ENCODE measurements at places on chromosomes 3 and 15.

DNA sequence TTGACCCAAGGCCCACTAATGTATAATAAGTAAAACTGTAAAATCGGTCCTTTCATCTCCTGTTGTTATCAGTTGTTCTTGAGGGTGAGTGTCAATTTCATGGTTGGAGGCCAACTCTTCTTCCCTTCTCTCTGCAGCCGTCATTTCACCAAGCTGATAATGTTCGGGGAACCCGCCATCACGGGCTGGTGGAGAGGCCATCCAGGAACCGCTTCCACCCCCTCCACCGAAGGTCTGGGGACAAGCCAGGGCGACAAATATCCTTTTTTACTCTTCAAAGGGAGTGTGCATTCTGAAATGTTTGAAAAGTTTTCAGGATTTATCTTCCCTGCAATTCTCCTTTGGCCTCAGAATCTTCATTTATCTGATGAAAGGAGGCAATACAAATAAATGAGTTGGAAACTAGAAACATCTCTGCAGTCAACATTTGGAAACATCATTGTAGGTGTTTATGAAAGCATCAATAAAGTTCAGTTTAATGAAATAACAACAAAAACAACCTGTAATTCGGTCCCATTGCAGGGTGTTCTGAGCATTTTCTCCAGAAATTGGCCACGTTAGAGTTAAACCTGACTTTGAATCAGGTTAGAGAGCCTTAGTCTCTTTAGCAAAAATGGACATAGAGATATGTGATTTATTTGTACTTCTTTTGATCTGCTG is 63.9 kb downstream of the CRTC3 start:
- peak; percentile 63 for DNase-seq

DNA sequence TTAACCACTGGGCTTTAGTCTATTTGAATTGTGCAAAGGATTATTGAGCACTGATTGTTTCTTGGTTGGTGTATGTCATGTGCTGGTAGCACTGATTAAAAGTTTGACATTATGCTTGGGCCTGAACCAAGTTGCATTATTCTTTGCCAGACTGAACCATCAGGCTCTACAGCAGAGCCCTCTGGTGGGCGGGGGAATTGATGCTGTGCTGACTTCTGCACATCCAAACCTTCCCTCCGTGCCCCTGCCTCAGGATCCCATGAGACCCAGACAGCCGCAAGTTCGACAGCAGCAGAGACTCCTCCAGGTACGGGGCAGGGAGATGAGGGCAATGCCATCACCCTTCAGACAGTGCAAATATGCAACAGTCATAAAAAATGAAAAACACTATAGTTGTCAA is 28.4 kb upstream of the P2RY12 start:
- no peak for DNase-seq

GRCh38 chr3:132464066-132464465 is 46.8 kb downstream of the DNAJC13 start:
- no peak for DNase-seq

DNA sequence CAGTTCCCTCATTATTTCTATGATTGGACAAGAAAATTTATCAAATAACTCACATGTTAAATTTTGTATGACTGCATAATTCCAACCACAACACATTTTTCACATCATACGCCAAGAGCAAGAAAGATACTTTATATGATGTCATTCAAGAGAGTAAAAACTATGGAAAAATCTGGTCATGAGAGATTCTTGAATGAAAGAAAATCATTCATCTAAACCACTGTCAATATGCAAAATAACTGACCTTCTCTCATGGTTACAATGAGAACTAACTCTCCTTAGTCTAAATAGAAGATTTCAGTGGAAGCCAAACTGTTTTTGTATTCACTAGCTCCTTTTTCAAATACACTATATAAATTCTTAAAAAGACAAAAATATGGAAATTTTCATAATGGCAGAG is 124.6 kb downstream of the CBLB start:
- DNase-seq, result no peak

GRCh38 chr15:36497901-36498300 is 81.5 kb upstream of the CDIN1 start:
- no peak for DNase-seq

DNA sequence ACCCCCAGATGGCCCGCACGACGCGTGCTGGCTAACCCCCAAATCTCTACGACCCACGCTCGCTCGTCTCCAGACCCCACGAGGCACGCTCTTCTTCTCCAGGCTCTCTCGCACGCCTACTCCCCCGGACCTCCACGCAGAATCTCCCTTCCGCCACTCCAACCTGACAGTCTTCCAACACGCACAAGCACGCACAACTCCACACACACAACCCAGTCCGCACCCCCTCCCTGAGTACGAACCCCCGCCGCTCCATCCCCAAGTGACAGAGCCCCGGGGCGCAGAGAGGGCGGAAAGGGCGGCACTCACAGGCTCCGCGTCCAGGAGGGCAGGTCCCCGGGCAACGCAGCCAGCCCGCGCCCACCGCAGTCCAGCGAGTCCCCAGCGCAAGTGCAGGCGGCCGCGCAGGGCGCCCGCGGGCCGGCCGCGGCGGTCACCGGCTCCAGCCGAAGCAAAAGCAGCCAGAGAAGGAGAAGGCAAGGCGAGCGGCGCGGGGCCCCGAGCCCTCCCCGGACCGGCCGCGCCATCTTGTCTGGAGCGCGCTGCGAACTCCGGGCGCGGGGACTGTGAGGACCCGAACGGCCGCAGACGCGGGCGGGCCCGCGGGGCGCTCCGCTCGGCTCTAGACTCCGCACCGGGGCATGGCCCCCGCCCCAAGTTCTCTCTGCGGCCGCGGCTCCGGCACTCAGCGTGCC is 794 bp downstream of the LRIG1 start:
- DNase-seq, result peak; percentile 74

DNA sequence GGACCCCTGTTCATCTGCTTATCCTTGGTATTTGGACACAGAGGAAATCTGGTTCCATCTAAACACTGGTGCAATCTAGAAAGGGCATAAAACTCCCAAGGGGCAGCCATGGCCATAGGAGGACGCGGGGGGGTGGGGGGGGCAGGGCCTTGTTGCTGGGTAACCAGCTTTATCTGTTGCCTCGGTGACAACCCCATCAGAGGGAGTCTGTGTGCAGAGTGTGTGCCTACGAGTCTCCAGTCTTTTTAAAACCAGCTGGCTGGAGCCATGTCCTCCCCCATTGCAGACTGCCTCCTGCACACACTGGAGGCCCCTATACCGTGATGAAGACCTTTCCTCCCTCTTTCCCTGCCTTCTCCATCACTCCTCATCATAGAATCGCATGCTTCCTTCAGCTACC is 26.4 kb upstream of the CORO2B start:
- DNase-seq, result no peak

DNA sequence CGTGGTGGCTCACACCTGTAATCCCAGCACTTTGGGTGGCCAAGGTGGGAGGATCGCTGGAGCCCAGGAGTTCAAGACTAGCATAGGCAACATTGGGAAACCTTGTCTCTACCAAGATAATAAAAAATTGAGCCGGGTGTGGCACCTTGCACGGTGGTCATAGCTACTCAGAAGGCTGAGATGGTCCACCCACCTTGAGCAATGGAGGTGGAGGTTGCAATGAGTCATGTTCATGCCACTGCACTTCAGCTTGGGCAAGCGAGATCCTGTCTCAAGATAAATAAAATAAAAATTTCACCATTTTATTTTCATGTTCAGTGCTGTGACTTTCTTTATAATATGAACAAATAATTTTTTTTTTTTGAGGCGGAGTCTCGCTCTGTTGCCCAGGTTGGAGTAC is 12.5 kb downstream of the MAPK6 start:
- DNase-seq, result no peak

- DNase-seq, result no peak
Observed at GRCh38 chr3:155549087-155549486, 195.8 kb downstream of the PLCH1 start.

DNA sequence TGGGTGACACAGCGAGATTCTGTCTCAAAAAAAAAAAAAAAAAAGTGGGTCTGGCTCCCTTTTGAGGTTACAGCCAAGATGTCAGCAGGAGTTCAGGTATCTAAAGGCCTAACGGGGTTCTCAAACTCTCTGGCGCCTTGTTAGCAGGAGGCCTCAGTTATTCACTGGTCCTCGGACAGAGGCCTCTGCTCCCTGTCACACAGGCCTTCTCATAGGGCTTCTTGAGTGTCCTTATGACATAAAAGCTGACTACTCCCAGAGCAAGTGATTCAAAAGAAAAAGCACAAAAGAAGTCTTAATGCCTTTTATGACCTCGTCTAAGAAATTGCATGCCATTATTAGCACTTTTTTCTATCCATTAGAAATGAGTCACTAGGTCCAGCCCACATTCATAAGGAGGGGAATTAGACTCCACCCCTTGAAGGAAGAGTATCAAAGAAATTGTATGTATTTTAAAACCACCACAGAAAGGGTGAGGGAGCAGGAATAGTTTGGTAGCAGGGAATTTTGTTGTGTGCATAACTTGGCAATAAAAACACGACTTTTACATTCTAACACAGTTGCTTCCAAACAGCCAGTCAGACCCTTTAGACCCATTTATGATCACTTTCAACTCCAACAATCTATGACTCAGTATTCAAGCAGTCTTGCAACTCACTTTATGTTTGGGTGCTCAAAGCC is 90.3 kb downstream of the MEX3B start:
- no peak for DNase-seq

GRCh38 chr3:107578091-107578490 is 55.3 kb downstream of the BBX start:
- DNase-seq, result no peak

DNA sequence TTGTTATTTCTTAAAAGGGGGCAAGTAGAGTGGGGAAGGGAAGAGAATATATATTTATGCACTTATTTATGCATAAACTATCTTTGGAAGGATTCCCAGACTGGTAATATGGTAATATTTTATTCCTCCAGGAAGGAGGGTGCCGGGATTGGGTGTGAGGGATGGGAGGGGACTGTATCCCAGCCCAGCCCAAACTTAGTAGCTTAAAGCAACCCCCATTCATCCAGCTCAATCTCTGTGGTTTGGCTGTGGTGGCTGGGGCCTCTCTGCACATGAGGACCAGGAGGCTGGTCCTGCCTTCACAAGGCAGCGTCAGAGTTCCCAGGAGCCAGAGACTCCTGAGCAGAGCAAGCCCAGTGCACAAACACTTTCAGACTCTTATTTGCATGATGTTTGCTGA is 48.4 kb downstream of the CCNL1 start:
- peak; percentile 40 for DNase-seq

GRCh38 chr3:58095603-58096138 is 87.4 kb downstream of the FLNB start:
- no peak for DNase-seq

GRCh38 chr3:188465311-188465710 is 311.4 kb downstream of the LPP start:
- no peak for DNase-seq

DNA sequence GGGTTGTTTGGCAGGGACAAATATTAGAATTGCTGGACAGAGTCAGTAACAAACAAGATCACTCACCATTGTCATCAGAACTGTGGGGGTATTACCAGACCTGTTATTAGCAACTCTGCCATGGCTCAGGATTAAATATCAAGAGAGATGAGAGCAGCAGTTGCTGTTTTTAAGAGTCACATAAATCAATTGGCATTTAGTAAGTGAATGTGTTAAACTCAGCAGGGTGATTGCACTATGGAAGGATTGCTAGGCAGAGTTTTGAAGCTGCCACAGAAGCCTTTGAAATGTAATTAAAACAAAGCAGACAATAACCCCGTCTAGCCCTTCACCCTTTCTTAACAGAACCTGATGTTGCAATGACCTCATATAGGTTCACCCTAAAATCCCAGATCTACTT is 238.8 kb downstream of the GAP43 start:
- no peak for DNase-seq

DNA sequence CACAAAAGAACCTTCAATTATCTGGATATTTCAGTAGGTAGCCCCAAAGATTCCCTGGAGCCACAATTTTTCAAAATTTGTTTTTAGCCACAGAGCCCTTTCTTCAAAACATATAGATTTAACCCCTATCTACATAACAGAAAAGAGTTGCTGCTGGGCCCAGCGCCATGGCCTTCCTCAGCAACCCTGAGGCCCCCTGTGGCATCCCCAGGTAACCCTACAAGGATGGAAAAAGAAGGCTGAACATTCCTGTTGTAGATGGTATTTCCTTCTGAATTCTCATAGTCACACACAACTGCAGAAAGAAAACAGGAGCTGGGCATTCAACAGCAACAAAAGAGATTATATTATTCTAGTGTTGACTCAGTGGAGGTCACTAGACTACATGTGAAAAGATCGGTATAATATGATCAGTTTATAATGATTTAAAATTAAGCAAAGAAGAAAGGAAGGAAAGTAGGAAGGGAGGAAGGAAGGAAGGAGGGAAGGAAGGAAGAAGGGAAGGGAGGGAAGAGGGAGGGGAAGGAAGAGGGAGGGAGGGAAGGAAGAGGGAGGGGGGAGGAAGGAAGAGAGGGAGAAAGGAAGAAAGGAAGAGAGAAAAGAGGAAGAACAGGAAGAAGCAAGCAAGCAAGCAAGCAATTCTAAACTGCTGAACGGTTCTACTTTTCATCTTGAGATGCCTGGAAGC is 342.5 kb upstream of the NR2F2 start:
- no peak for DNase-seq

DNA sequence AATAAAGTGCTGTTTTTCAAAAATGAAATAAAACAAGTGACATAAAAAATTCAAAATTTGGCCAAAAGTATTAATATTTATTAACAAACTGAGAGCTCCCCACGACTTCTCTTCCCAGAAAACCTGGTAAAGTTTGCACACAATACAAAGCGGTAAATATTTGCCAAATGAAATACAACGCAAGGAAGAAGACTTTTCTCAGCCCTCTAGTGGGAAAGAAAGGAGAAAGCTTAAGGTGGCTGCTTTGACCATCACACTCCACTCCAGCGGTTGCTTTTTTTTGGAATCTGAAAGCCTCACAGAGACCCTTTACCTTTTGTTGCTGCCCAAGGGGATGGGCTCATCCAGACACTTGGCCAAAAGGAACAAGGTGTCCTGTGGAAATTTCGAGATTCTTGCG is 1.1 kb upstream of the GK5 start:
- DNase-seq, result no peak

- DNase-seq, result no peak
Observed at GRCh38 chr3:124424396-124424795, 305.9 kb upstream of the UMPS start.

- DNase-seq, result no peak
Observed at GRCh38 chr15:79067969-79068368, 22.6 kb downstream of the RASGRF1 start.

- no peak for DNase-seq
Observed at GRCh38 chr3:24387000-24387399, 107.7 kb downstream of the THRB start.

- peak; percentile 50 for DNase-seq
Observed at GRCh38 chr3:29427266-29428103, 146.6 kb downstream of the RBMS3 start.

DNA sequence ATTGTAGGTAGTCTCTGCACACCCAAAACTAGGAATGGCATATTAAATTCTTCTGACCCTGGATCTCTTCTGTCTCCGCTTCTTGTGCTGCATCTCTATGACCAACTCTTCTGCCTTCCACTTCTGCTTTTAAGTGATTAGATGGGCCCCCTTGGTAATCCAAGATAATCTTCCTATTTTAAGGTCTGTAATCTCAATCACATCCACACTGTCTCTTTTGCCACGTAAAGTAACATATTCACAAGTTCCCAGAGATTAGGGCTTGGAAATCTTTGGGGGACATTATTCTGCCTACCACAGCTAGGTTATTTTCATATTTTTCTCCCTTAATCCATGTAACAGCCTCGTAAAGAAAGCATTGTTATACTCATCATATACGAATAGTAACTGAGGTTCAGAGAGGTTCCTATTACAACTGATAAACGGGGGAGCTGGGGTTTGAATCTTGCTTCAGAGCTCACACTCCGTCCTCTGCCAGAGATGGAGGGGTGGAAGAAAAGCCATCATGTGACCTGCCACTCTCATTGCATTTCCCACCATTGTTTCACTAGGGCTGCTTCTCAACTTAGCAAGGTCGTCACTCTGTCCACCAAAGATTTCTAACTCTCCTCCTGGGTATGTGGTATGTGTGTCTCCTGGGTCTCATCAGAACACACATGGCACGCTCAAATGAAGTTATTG is 6.6 kb upstream of the CD47 start:
- no peak for DNase-seq
